ENCODE measurements at places on chromosomes 12 and 14.
A peak's percentile ranks its signal among the peaks of the same experiment; 100 is the strongest.

- DNase-seq: no peak
Observed at GRCh38 chr12:15988983-15989755, 78.0 kb downstream of the DERA start.

GRCh38 chr12:96448300-96448699 lies 41.1 kb upstream of the CFAP54 start:
- DNase-seq: no peak

GRCh38 chr14:21261824-21262223 lies 7.4 kb downstream of the HNRNPC start:
- no peak for DNase-seq

DNA sequence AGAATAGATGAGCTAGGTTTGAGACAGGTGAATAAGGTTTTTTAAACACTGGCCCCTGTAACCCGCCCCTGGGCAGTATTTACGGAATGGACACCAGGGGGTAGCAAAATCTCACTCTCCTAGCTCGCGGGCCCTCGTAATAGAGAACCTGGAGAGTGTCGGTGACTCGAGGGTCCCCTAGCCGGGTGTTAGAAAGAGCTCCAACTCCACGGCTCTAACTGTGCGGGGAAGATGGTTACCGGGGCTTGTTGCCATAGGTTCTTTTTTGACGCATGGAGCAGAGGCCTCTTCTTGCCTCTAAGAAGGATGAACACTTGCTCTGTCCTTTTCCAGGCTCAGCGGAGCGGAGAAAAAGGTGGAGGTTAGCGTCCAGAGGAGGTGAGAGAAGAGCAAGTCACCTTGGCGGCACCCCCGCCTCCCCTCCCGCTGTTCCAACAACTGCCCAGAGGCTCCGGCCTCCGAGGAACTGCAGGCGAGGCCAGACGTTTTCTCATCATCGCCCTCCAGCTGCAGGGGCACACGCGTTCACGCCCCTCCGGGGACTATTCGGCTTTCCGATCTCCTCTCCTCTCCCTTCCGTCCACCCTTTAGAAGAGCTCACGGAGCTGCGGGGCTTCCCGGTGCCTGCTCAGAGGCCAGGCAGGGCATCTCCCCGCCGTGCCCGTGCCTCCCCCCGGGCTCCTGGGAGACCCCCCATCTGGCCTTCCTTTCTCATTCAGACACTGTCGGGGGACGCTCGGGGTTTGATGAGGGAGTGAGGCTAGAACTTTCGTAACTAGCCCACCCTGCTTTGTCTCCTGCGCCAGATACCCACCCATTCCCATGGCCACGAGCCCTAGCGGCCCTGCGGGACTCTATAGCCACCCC lies 1.4 kb upstream of the ARHGEF40 start:
- no peak for DNase-seq

DNA sequence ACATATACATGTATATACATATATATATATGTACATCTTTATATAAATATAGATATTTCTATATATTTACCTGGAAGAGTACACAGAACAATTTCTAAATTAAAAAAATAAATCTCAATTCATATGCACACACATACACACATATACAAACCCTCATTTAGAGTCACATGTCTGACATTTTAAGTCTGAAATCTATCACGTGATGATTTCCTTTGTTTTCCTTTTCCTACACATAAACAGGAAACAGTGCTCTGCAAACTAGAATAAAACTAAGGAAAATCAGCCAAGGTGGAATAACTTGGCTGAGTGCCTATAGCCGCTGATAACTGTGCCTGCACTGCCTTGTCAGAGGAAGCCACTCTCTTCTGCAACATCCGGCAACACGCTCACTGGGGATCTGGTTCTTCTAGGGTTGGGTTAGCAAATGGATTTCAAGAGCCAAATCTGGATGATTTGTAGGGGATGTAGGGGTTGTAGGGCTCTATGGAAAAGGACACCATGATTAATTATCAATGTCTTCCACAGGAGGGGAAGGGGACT lies 480.7 kb downstream of the TMEM132D start:
- DNase-seq: no peak

DNA sequence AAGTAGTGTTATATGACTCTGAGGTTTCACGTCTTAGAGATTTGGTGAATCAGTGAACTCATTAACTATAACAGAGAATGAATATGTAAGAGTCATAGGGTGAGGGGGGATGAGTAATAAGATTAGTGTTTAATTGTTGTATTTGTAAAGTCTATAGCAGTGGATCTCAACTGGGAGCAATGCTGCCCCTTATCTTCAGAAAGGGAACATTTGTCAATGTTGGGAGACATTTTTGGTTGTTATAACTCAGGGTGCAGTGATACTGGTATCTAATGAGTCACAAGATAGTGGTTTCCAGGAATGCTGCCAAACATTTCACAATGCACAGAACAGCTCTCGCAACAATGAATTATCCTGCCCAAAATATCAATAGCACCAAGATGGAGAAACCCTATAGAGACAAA lies 1193.7 kb downstream of the GALC start:
- no peak for DNase-seq

- no peak for DNase-seq
Observed at GRCh38 chr12:6615802-6616201, 8.6 kb upstream of the CHD4 start.

GRCh38 chr12:20646239-20646827 lies 48.8 kb upstream of the SLCO1C1 start:
- DNase-seq: no peak

- DNase-seq: no peak
Observed at GRCh38 chr12:62779488-62779887, 155.5 kb downstream of the PPM1H start.

DNA sequence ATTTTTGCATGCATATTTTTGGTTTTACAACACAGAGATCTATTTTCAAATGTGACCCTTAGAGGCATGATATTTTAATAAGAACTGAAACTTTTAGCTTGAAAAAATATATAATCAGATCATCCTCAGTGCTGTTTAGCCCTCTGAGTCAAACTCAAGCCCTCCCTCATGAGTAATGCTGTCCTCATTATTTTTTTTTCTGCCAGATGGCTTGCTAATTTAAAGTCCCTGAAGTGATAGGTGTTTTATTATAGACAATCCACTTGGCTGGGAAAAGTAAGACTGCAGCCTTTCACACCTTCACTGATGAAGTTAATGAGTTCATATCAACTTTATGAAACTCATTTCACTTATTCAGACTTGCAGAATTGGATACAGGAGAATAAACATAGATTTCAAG lies 227.7 kb downstream of the SLC16A7 start:
- no peak for DNase-seq

DNA sequence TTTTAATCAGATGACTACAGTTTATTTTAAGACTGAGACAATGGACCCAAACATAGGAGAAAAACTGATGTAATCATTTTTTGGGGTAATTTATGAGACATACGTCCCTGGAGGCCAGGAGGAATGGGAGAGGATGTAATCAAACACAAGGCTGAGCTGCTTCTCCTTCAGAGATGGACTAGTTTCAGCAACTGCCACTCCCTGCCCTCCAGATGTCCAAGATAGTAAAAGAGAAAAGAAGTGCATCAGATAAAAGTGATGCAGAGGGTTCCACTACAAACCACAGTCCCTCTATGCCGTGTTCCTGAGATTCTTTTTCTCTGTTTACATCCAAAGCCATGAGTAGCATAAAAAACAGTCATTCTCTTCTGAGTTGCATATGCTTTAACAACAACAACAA lies 101.1 kb downstream of the DACT1 start:
- DNase-seq: no peak

DNA sequence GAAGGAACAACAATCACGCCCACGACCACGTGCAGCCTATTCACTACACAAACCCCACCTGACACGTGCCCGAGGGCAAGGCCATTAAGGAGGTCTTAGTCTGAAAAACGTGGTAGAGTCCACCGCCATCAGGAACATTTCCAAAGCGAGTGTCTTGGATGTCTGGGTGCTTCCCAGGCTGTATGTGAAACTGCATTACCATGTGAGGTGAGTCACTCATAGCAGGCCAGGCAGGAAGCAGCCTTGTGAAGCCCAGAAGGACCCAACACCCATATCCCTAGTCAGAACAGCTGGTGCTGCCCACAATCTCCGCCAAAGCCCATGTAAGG lies 3.3 kb upstream of the KRT79 start:
- no peak for DNase-seq

GRCh38 chr12:59491877-59492276 lies 104.0 kb upstream of the SLC16A7 start:
- no peak for DNase-seq

DNA sequence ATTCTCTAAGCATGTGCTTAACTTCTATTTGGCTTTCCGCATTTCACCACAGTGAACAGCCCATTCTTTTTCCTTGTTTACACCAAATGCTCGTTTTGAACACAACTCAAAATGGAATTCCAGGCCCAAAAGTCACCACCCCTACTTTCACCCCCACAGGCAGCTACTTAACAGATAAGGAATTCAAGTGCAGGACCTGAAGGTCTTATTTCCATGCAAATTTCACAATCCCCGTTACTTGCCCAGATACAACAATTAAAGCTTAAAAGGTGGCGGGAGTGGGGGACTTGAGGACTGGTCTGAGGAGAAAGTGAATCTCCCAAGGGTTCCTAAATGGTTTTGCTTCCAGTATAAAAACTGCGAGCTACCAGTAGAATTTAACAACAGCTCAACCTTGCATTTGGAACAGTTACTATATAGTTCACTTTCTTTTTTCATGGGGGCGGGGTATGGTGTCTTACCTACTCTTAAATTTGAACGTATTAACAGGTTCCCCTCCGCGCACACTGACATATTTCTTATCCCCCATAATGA lies 3.7 kb downstream of the USP44 start:
- DNase-seq: no peak

DNA sequence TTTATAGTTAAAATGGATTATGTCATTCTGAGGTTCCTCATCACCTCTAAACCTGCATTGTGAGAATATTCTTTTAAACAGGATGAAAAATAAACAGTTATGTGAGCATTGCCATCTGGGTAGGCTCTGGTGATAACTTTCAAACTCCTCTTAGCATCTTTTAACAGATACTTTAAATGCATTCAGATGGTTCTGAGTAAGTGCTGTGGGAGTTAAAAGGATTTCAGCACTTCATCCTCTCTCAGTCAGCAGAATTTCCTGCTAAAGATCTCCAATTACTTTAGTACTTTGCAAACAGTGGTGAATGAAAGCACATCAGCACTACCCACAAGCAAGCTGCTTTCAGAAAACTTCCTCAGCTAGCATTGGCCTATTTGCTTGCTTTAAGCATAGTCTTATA lies 59.3 kb upstream of the TMTC1 start:
- DNase-seq: no peak

- DNase-seq: no peak
Observed at GRCh38 chr14:104318558-104319490, 180.4 kb downstream of the KIF26A start.

DNA sequence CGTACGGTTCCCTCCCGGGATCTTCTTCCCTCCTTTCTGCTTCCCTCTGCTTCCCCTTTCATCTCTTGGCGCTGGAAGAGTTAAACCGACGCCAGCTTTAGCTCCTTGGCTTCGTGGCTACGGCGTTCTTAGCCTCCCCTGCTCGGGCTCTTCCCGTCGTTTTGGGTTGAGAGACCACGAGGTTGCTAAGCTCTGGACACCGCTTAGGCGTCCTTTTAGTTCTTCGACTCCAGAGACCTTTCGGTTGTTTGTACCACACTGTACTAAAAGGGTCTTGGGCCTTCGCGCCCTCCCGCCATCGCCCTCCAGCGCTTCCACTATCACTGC lies 545 bp downstream of the CPSF2 start:
- DNase-seq: no peak

- DNase-seq: no peak
Observed at GRCh38 chr14:39946807-39947206, 514.6 kb upstream of the FBXO33 start.

DNA sequence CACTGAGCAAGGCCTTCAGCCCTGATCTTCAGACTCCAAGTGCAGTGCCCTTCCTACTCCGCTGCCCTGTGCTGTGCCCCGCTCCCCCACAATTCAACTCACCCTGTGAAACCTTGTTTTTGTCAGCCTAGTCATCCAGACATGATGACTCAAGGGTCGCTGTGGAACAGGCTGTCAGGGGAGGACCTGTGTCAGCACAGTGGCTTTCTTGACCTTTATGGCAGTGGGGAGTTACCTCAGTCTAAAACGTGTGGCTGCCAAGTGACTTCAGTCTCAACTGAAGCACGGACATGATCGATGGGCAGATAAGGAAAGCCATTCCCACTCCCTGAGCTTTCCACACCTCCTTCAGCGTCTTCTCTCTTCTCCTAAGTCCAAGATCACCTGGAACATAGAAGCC lies 16.3 kb upstream of the FLVCR2 start:
- peak; percentile 63 for DNase-seq

GRCh38 chr12:128843538-128843937 lies 9.7 kb upstream of the GLT1D1 start:
- no peak for DNase-seq

- DNase-seq: no peak
Observed at GRCh38 chr12:115930336-115930735, 347.2 kb downstream of the MED13L start.

- DNase-seq: no peak
Observed at GRCh38 chr14:97692084-97692483, 894.9 kb downstream of the VRK1 start.

- no peak for DNase-seq
Observed at GRCh38 chr14:91983588-91983987, 36.1 kb upstream of the FBLN5 start.

GRCh38 chr12:82436354-82436753 lies 78.0 kb downstream of the METTL25 start:
- DNase-seq: no peak

- no peak for DNase-seq
Observed at GRCh38 chr12:8661751-8662150, 875 bp downstream of the MFAP5 start.

DNA sequence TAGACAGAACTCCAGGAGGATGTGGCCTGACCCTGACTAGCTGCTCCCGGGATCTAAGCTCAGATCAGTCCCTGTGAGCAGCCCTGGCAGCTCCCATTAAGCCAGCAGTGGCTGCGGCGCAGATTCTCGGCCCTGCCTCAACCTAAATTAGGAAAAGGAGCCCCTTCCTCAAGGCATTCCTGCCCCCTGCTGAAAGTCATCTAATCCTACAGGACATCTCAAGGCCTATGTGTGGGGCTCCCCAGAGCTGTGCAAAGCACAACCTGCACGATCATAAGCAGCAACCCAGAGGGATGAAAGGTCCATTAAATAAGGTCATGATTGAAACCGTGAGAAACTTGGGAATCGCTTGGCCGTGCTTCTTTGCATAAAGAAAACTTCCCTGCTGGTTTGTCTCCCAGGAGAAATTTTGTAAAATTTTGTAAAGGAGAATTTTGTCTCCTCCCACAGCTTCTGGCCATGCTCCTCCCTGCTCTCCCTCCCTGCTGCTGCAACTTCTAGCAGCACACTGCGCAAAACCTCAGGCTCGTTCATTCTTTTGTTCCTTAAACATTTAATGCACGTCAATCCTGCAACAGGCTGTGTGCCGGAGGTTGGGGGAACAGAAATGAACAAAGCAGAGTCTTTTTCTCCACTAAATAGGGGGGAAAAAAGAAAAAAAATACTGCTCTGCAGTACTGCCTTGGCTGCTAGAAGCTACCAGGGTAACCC lies 96.6 kb upstream of the SLC35F4 start:
- DNase-seq: no peak

- DNase-seq: no peak
Observed at GRCh38 chr12:34126805-34127204, 104.5 kb downstream of the ALG10 start.

Measured in stimulated activated CD4-positive, alpha-beta T cell treated with anti-CD3 and anti-CD28 coated beads, Interleukin-4, amount 100 ng/mL, for 48 hours (primary cell).